HuH-7.5 (cell line): ENCODE measurements at places on chromosomes 1 and 21.

- DNase-seq: no peak
Observed at GRCh38 chr1:207925210-207925609, 14.3 kb upstream of the CD34 start.

GRCh38 chr1:198902655-198903054, 263.8 kb downstream of the PTPRC start:
- DNase-seq: no peak

DNA sequence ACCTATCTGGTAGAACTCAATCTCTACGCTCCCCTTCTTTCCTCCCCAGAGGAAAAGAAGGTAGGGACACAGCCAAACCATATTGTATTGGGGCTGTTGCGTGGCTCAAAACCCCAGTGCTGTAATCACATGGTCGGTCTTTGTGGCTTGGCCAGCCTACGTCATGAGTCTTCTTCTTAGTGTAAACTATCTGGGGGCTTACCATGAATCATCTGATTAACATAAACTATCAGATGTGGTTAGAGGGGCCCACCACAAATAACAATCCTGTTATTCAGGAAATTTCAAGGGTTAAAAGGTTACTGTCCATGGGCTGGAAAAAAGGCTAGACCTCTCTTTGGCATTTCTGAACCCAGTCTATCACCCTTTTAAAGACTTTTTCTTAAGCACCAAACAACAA, 49.5 kb upstream of the GPR52 start:
- no peak for DNase-seq

DNA sequence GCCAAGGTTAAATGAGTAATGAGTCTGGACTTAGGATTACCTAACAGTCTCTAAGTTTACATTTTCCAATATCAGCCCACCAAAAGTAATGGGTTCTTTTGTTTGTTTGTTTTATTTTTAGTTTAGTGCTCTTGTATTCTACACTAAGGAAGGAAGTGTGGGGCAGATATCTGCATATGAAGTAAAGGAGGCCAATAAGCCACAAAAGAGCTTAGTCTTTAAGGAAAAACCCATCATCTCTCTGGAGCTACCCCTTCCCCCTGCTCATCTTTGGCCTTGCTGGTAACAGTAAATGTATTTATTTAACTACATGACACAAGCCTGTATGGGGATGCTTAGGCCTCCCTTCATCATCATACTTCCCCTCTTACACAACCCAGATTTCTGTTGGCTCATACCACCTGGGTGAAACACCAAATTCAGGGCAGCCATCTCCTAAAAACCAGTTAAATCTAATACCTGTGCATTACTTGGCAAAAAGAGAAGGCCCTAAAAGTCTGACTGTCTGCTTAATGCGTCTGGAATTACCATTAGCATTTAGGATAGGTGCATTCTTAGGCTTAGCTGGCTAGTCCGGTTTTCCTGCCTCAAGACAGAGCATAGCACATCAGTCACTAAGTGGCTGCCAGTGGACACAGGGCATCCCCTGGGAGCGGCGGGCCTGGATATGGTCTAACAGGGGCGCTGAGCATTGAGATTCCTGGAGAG, 96.8 kb upstream of the ADGRL2 start:
- no peak for DNase-seq

- no peak for DNase-seq
Observed at GRCh38 chr1:200909071-200909470, 14.4 kb downstream of the INAVA start.

- no peak for DNase-seq
Observed at GRCh38 chr1:7678491-7679158, 92.5 kb upstream of the VAMP3 start.

GRCh38 chr1:17094664-17095063, 24.6 kb downstream of the PADI2 start:
- DNase-seq: no peak

DNA sequence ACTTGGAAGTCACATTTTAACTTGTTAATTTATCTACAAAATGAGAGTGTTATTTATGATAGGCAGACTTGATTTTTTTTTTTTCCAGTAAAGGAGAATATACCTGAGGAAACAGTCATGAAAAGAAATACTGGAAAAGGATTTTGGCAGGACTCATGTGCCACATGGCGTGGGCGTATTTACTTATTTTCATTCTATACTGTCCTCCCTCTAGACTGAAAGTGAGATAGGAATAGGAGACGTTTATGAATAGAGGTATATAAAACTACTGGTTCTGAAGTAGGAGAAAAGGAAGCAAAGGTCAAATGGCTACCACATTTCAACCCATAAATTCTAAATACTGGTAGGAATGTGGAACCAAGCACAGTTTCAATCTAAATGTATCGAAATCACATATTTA, 94.8 kb upstream of the MPC2 start:
- DNase-seq: no peak

DNA sequence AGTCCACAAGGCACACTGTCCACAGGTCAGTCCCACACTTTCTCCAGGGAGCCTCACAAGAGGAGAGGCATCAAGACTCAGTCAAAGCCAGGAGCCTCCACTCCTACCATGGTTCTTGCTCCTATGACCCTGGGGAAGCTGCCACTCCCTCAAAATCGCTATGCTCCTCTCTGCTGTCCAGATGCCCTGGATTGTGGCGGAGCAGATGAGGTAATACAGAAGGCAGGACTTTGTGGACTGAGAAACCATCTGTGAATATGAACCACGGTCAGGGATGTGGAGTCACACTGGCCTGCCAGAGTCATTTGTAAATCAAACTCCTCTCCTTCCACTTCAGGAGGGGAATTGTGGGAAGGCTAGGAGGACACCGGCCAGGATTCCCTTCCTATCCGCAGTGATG, 20.6 kb downstream of the VWA5B1 start:
- DNase-seq: no peak

- DNase-seq: no peak
Observed at GRCh38 chr21:39097335-39097861, 85.9 kb downstream of the PSMG1 start.

- DNase-seq: no peak
Observed at GRCh38 chr1:162018418-162018817, 5.3 kb downstream of the OLFML2B start.

GRCh38 chr1:204345438-204345841, 14.3 kb downstream of the PLEKHA6 start:
- DNase-seq: no peak

- no peak for DNase-seq
Observed at GRCh38 chr1:12184008-12184681, 17.4 kb downstream of the TNFRSF1B start.

- DNase-seq: no peak
Observed at GRCh38 chr1:101479945-101480344, 243.1 kb downstream of the S1PR1 start.

DNA sequence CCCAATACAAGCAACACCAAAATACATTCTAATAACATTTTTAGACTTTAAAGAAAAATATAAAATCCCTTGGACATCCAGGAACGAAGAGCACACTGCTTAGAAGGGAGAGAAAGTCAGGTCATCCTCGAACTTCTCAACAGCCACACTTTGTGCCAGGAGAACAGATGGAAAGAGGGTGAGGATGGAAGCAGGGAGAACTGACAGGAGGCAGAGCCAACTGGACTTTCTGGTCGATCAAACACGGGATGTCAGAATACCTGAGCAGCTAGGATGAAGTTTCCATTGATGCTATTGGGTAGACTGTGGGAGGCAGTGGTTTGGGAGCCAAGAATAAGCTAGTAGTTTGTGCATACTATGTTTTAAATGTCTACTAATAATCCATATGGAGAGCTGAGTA, 111.4 kb downstream of the TOMM20 start:
- no peak for DNase-seq

DNA sequence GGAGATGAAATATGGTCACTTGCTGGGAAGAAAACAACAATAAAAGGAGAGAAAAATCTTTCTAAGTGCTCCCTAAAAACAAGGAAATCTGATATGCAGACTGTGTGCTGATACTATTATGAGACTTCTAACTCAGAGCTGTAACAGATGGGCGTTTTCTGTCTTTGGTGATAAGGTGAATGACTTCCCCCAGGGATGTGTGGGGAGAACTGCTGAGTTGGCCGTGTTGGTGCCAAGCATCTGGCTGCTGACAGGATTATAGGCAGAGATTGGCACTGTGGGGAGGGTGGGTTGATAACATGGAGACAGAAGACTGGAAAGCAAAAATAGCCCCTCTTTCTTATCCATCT, 438.5 kb upstream of the PLXNA2 start:
- DNase-seq: no peak

- DNase-seq: no peak
Observed at GRCh38 chr1:53500204-53501064, 41.2 kb downstream of the DMRTB1 start.

DNA sequence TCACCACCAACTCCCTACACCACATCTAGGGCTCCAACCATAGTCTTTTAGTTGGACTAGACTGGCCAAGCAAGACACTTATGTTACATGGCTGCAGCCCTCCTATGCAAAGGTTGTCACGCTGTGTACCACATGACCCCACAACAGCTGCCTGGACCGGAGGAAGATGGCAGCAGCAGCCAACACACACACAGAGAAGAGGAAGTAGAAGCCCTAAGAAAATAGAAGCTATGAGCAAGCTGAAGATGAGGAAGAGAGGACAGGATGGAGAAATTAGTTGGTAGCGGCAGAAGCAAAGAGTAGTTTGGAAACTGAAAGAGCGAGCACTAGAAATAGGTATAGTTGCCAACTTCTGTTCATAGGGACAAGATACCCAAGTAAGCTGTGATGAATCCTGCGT, 60.8 kb upstream of the RALGPS2 start:
- DNase-seq: no peak

GRCh38 chr1:22229379-22229778, 86.5 kb upstream of the WNT4 start:
- no peak for DNase-seq

GRCh38 chr1:160325252-160325651, 17.8 kb downstream of the COPA start:
- no peak for DNase-seq

- no peak for DNase-seq
Observed at GRCh38 chr1:2523191-2523890, 3.1 kb downstream of the PANK4 start.

GRCh38 chr1:59565611-59566410, 248.9 kb upstream of the HOOK1 start:
- no peak for DNase-seq

- no peak for DNase-seq
Observed at GRCh38 chr1:60963167-60963940, 119.0 kb upstream of the NFIA start.

GRCh38 chr1:64933296-64934070, 32.9 kb downstream of the JAK1 start:
- no peak for DNase-seq

DNA sequence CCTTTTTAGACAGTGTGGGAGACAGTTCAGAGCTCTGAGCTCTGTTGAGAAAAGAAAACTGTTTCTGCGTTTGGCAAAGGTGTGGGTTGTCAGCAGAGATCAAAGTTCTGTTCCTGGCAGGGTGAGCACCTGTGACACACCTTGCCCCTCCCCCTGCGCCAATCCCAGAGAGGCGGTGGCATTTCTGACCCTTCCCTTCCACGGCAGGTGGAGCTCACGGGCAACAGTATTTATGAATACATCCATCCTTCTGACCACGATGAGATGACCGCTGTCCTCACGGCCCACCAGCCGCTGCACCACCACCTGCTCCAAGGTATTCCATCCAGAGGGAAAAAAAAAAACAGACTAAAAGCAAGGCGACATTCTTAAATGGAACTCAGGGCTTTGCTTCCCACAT, 20.7 kb downstream of the SIM2 start:
- DNase-seq: no peak

- no peak for DNase-seq
Observed at GRCh38 chr1:100556925-100557605, 19.1 kb downstream of the GPR88 start.
